ENCODE measurements at places on chromosomes 11 and 22. TPM values are rescaled to one million over a fixed set of nuclear protein-coding genes. Genes with fewer than 3 reads are reported as not detected.

Gene KCNJ4
- not detected for total RNA-seq

Gene RAB30
- total RNA-seq: 6.4 TPM

- DNase-seq: no peak
These were observed 349.4 kb downstream of the METTL15 start for GRCh38 chr11:28457481-28458065.

DNA sequence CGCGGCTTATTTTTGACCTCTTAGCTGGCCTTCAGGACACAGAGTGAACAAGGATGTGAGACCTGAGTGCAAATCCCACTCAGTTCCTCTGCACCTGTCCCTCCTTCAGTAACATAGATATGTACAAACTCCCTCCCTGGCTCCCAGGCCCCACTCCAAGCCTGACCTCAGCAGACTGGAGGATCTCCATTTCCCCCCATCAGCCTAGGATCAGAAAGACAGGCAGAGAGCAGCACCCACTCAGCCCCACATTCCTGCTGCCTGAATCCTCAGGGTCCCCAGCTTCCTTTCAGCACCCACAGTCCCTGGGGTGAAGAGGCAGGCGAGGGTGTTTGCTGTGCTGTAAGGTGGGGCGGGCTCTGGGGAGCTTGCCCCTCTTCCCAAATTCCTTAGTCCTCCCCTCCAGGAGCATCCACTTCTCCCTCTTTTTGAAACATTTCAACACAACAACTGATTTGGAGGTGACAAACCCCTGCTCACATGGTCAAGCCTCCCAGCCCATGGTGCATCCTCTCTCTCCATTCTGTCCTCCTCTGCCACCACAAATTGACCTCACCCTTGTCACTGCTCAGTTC is 151.1 kb downstream of the FEZ1 start:
- DNase-seq: peak; percentile 31

GRCh38 chr11:14347991-14348390 is 11.0 kb downstream of the RRAS2 start:
- no peak for DNase-seq

Gene ADAMTS15
- total RNA-seq: 0.25 TPM

GRCh38 chr22:20156611-20157429 is 6.0 kb upstream of the CCDC188 start:
- DNase-seq: peak; percentile 88

Gene DRG1
- 25.6 TPM for total RNA-seq

GRCh38 chr11:120925944-120926343 is 98.0 kb upstream of the TBCEL start:
- DNase-seq: no peak

DNA sequence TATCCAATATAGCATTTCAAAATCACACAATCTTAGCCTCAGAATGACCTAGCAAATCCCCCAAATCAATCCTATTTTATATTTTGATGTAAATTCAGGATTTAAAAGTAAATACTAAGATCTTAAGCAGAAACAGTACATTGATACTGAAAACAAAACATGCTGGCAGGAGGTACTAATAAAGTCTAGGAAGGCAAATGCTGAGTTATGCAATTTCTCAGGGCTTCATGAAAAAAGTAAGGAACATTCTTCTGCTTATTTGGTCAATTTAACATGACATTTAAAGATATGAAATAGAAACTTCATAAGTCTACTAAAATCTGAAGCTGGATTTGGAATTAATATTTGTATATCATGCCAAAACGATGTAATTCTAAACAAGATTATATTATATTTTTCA is 153.3 kb downstream of the SWAP70 start:
- no peak for DNase-seq

Gene DRD2
- 0.13 TPM for total RNA-seq

Gene TOMT
- total RNA-seq: 0.29 TPM

DNA sequence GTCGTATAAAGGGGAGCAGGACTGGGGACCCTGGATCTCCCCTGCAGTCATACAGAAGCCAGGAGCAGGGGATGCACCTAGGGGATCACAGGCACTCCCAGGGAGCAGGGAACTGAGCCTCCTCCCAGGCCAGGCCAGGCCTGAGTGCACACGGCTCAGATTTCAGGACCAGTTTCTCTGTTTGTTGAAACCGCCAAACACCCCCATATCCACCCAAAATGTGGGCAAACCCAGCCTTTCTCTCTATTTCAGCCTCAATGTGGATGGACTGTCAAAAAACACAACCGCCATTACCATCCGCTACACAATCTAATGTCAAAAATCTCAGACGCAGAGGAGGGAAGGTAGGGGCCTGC is 17.5 kb downstream of the MN1 start:
- DNase-seq: no peak

DNA sequence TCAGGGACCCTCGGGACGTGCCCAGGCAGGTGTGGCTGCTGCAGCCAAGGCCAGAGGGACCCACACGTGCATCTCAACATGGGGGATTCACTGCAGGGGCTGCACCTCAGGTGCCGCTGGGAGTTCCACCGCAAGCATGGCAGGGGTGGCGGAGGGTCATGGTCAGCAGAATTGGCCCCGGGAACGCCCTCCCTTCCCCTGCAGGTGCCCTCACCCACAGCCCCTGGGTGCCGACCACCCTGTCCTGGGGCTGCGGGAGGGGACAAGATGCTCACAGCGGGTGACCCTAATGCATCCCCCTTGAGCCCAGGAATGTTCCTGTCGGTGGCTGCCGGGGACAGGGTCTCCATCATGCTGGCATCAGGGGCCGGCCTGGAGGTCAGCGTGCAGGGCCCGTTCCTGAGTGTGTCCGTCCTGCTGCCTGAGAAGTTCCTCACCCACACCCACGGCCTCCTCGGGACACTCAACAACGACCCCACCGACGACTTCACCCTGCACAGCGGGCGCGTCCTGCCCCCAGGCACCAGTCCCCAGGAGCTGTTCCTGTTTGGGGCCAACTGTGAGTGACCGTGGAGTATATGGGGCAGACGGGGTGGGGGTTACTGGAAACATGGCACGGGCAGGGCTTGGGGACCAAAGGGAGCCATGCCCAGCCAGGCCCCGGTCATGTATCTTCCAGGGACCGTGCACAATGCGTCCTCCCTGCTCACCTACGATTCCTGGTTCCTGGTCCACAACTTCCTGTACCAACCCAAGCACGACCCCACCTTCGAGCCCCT is 5.8 kb downstream of the SUSD2 start:
- DNase-seq: no peak

Gene LRRN4CL
- not detected for total RNA-seq

DNA sequence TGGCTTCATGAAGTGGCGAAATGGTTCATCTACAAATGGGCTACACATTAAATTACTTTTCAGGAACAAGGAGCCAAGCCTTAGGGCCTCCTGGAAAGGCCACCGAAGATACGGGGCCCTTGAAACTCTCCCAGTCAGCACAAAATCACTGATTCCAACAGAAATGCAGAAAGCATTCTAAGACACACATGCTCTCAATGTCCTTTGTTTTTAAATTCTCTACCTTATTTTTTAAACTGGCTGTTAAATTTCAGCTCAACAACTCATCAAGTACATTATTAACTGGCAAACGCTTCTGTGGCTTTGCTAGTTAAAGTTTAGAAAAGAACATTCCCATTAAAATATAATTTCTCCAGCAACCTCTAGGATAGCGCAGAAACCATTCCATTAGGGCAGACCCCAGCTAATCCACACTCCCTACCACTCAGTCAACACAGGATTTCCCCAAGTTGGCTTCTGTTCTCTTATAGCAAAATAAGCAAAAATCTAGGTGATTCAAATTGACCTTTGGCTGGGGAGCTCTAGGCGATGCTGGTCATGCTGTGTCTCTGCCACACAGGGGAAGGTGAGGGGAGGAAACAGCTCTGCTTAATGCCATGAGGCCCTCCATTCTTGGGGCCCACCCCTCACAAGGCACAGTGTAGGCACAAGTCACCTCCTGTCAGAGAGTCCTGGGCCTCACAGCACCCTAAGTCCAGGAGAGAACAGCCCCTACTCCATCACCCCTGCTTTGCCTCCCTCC is 47.1 kb downstream of the PLEKHA7 start:
- no peak for DNase-seq

GRCh38 chr11:117510646-117511045 is 183.0 kb downstream of the CEP164 start:
- no peak for DNase-seq

- DNase-seq: no peak
These were observed 83.5 kb downstream of the C22orf31 start for GRCh38 chr22:28978158-28978557.

Gene XPNPEP3
- total RNA-seq: 10.6 TPM

Gene OR52I2
- total RNA-seq: not detected

DNA sequence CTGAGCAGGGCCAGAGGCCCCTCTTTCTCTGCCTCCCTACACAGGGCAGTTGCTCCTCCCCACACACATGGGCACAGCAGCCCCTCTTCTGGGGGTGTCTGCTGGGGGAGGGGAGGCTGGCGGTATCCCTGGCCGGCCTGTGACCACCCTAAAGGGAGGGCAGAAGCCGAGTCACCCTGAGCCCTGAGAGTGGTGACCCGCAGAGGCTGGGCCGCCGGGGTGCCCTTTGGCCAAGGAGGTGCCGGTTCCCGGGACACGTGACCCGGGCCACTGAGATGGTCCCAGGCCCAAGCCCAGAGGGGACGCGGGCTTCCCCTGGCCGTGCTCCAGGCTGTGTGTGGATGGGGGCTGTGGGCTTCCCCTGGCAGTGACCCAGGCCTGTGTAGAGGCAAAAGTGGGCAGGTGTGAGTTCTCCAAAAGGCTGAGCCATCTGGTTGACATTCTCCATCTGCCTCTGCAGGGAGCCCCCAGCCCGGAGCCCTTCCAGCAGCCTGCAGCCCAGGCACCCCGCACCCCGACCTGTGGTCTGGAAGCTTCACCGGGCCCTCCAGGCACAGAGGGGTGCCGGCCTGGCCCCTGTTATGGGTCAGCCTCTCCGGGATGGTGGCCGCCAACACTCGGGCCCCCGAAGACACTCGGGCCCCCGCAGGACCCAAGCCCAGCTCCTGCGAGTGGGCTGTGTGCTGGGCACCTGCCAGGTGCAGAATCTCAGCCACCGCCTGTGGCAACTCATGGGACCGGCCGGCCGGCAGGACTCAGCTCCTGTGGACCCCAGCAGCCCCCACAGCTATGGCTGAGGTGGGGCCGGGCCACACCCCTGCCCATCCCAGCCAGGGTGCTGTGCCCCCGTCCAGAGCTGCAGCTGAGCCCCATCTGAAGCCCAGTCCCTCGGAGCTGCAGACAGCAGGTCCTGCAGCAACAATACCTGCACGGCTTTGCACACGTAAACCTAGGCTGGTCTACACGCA is 1.0 kb downstream of the ADM2 start:
- no peak for DNase-seq

Gene GRM5
- not detected for total RNA-seq

DNA sequence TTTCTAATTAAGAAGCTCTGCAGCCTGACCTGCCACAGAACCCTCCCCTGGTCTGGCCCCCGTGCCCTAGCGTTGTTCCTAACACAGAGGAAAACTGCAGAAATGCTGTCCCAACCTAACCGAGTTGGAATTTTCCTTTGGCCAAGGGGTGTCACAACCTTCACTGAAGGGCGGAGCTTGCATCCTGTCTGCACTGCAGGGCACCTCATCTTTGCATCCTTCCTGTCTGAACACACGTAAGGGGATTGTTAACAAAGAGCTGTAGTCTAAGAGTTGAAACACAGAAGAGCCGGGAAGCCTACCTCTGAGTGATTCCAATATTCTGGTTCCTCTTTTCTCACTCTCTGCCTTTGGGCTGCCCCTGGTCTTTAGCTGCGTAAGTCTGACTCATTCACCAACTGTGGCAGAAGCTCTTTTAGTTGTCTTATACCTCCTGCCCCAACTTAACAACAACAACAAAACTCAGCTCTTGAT is 1.6 kb downstream of the DIXDC1 start:
- no peak for DNase-seq

DNA sequence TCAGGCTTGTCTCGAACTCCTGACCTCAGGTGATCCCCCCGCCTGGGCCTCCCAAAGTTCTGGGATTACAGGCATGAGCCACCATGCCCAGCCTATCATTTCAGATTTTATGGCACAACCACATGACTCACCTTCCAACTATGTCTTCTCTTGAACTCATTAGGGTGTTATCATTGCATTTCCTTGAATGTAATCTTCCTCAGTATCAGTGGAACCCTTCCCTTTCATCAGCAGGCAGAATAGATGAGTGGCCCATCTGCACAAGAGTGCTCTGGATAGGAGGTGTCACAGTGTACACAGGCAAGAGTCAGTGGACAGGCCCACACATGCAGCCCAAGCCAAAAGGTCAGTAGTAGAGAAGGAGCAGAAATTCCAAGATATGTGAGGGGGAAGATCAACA is 29.1 kb upstream of the AQP11 start:
- DNase-seq: no peak

Gene RPUSD4
- total RNA-seq: 12.8 TPM

Gene PIWIL4
- 0.71 TPM for total RNA-seq

- DNase-seq: no peak
These were observed 119.8 kb downstream of the PKNOX2 start for GRCh38 chr11:125284245-125284850.

DNA sequence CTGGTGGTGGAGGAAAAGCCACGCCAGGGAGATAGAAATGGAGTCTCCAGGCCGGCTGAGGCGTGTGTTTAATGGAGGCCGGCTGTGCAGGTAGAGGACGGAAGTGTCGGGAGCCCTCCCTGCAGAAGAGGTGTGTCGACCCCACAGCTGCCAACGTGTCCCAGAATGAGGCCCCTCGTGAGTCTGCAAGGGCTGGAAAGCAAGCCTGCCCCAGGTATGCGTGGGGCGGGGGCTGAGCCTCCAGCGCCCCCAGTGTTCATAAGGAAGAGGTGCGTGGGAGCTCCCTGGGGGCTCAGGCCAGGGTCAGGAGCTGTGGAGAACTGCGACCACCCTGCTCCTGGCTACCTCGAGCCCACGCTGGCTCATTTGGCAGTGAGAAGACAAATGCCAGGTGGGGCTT is 38.0 kb upstream of the JAM3 start:
- no peak for DNase-seq

- no peak for DNase-seq
These were observed 2.9 kb upstream of the HMBS start for GRCh38 chr11:119081682-119082260.

Gene FIBIN
- 0.87 TPM for total RNA-seq

Gene SCT
- total RNA-seq: not detected

Gene MYRF
- total RNA-seq: 12.2 TPM

DNA sequence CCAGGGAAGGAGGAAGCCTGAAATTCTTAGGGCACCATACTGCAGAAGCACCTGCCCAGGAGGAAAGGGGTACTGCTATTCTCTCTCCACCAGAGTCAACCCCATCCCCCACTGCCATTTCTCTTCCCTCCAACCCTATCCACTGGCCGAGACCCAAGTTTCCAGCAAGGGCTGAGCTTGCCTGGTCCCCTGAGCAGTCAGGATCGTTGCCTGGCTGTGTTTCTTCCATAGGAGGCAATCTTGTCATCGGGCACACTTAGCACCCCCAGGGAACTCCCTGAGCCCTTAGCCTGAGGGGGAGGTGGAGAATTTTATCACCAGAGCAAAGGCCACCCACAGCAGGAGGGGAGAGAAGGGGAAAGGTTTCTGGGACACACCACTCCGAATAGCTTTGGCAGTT is 115.8 kb upstream of the NECTIN1 start:
- DNase-seq: no peak

Gene BTG4
- not detected for total RNA-seq

DNA sequence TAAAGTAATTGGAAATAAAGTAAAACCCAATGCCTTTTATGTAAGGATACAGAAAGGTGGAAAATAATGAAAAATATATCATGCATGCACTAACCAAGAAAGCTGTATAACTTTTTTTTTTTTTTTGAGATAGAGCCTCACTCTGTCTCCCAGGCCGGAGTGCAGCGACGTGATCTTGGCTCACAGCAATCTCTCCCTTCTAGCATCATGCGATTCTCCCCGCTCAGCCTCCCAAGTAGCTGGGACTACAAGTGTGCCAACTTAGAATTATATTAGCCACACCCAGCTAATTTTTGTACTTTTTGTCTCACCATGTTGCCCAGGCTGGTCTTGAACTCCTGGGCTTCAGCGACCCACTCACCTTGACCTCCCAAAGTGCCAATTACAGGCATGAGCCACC is 4.5 kb downstream of the GGT5 start:
- no peak for DNase-seq

Measured in right lobe of liver (tissue), 6 donors.